Activated gamma-delta T cell treated with anti-CD3 and anti-CD28 coated beads, Interleukin-2, amount 50 U/mL, for 16 hours (primary cell): ENCODE measurements at places on chromosomes 6 and 20.

DNA sequence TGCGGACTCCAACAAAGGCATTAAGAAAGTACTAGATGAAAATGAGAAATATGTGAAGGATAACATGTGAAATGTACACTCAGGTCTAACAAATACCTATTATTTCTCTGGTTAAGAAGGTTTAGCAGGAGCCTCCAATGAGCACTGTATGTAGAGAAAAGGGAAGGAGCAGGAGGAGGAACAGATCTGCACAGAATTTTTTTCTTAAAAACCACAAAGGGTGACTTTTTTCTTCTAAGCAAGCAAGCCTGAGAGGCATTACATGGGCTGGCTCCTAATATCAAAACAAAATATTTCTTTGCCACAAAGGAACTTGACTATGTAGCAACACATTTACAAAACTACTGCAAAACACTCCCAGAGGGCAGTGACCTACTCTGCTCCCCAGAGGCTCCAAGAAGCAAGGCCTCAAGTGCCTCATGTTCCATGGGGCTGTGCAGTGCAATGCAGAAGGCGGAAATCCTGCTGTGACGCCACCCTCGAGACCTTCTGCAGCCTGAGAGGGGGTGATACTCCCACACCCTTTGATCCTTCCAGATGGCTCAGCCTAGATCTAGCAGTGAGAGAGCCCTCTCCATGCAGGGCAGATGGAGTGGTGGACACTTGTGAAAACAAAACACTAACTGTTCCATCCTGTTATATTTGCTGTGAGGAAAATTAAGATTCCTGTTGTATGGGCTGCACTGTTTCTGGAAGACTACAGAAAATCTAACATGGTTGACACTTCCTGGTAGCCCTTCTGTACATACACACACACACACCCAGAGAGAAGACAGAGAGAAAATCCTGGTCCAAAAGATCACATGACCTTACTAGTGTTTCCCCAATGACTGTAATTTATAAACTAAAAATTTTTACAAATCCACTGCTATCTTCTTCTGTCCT lies 36.0 kb upstream of the SMIM29 start:
- DNase-seq, result no peak

DNA sequence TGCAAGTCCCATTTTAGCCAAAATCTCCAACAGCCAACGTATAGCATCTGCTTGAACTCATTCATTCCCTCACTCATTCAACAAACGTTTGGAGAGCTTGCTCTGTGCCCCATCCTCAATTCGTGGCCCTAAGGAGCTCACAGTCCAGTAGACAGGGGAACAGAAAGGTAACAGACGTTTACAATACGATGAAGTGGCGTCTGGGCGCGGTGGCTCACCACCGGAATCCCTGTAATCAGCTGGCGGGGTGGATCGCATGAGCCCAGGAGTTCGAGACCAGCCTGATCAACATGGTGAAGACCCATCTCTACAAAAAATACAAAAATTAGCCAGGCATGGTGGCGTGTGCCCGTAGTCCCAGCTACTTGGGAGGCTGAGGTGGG lies 790 bp upstream of the E2F1 start:
- DNase-seq, result no peak

GRCh38 chr20:49559411-49560081 lies 8.4 kb downstream of the PTGIS start:
- DNase-seq, result no peak

GRCh38 chr6:25122622-25123237 lies 156.4 kb upstream of the CARMIL1 start:
- DNase-seq, result no peak

GRCh38 chr20:32907886-32908285 lies 49.2 kb downstream of the EFCAB8 start:
- DNase-seq, result no peak

GRCh38 chr6:81767163-81767891 lies 14.8 kb upstream of the TENT5A start:
- DNase-seq, result no peak

GRCh38 chr6:150347845-150348244 lies 21.0 kb upstream of the IYD start:
- no peak for DNase-seq

- DNase-seq, result no peak
Observed at GRCh38 chr6:112320561-112321318, 26.4 kb upstream of the RFPL4B start.

DNA sequence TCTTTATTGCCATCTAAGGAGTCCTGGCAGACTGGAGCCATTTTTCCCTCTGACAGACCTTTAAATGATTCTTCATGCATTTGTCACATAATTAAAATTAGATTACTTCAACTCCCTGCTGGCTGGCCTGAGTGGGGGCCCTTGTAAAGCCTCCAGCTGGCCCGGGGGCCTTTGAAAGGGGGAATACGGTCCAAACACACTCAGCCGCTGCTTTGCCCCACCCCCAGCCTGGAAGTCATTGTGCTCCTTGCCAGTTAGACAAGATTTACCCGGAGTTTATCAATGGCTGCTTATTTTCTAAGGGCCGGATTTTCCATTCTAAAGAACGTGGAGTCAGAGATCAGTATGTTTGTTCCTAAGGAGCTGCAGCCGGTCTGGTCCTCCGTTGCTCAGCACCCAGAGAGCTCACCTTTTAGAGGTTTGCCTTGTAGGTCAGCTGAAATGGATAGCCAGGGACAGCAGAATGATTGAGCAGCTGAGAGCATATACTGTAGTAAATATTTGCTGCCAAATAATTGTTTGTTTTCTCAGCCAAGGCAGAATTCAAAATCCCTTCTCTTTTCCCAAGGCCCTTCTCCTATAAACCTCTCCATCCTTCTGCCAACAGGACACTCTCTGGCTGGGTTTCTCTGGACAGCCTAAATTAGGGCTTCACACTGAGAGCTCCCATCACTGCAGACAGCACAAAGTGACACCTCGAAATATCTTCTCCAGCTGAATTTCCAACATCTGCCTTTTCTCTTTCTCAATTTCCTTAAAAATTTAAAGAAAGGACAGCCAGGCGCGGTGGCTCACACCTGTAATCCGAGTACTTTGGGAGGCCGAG lies 68.4 kb upstream of the RBM24 start:
- no peak for DNase-seq

DNA sequence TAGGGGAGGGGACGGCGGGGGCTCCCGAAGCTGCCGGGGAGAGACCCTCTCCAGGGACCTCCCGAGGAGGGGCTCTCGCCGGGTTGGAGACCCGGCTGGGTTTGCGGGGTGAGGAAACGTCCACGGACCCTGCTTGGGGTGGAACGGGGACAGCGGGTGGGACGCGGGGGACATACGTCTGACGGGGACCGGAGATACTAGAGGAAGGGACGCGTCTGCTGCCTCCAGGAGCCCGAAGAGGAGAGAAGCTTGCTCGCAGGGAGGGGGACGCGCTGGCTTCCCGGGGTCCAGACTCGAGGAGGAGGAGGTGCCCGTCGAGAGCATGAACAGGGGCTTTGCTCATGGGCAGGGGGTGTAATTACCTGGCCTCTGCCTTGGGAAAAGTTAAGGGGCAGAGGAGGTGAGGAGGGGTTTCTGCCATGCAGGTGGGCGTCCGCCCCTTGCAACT lies 593 bp downstream of the DNMT3B start:
- no peak for DNase-seq

DNA sequence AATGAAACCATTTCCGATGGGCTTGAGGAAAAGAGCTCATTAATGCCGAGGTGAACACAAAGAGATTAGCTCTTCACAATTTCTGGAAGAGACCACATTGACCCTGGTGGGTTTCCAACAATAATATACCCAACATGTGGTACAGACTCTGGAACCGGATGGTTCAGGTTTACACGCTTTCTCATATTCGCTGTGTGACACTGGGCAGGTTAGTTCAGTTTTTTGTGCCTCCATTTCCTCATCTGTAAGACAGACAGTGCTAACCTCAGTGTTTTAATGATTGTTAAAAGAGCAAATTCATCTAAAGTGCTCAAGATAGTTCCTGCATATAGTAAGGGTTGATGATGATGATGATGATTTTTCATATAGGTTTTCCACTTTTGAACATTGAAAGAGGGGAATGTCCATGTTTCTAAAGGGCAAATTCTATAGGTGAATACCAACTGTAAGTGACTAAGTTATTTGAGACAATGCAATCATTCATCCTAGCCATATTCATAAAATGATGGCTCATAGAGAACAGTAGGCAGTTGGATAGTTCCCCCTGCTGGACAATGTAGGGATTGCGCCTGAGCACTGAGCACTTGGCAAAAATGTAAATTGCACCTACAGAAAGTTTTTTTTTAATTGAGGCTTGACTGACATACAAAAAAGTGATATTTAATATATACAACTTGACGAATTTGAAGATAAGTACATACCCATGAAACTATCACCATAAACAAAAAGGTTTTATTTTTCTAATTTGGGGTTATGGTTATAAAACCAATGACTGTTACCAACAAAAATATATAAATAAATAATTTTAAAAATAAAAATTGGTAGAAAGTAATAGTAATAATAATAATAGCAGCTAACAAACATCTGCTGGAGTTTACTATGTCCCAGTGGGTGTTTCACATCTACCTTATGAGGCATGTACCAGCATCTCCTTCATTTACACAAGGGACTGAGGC lies 2.1 kb upstream of the PERP start:
- peak; percentile 75 for DNase-seq

DNA sequence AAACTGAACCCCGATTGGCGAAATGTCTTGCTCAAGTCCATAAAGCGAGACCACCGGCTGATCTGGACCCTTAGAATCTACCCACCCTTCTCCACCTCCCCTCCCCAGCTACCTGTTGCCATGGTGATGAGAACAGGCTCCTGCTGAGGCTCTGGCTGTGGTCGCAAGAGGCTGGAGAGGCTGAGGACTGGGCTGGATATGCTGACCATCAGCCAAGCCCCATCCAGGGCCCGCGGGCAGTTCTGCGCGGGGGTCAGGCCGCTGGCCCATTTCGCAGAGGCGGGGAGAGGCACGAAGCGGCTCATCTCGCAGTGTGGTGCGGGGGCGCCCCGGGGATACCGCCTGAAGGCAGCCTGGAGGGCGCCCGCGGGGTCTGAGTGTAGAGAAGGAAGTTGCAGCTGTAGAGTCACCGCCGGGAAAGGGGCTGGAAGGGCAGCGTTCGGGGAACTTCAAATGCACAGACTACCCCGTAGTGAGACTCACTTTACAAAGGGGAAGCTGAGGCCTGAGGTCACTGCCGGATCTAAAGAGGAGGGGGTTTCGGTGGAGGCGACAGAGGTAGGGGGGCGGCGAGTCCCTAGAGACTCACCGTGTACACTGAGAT lies 671 bp downstream of the TAPBP start:
- no peak for DNase-seq

GRCh38 chr6:3366596-3367413 lies 90.0 kb downstream of the SLC22A23 start:
- DNase-seq, result no peak

- no peak for DNase-seq
Observed at GRCh38 chr6:39829331-39829730, 37.2 kb downstream of the DAAM2 start.

DNA sequence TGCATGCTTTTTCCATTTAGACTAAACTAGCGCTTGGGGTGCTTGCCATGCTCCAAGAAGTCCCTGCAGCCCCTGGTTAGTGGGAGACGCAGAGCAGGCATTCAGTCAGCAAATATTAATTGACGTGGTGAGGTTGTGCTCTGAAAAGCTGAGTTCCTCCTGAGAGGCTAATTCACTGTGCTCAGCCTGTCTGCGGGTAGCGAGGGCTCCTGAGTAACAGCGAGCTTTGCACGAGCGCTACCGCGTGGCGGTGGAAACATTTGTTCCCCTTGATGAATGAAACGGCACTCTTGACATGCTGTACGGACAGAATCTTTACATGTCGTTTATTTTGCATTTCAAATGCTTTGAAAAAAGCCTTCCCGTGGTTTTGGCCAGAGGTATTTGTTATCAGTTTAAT lies 170.6 kb upstream of the AGPAT4 start:
- DNase-seq, result no peak

DNA sequence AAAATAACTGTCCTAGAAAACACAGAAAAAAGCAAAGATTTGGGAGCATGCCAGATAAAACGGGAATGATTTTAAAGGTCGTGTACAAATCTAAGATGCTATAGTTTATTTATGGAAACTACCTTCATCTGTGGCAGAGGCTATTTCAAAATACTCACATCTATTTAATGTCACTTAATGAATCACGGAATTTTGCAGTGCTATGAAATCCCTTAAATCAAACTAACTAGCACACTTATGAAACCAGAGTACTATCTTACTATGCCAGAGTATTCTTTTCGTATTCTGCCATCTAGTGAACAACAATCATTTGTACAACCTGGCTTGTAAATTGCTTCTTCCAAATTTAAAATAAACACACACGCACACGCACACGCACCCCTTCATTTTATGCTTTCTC lies 77.9 kb upstream of the BMP5 start:
- DNase-seq, result no peak

DNA sequence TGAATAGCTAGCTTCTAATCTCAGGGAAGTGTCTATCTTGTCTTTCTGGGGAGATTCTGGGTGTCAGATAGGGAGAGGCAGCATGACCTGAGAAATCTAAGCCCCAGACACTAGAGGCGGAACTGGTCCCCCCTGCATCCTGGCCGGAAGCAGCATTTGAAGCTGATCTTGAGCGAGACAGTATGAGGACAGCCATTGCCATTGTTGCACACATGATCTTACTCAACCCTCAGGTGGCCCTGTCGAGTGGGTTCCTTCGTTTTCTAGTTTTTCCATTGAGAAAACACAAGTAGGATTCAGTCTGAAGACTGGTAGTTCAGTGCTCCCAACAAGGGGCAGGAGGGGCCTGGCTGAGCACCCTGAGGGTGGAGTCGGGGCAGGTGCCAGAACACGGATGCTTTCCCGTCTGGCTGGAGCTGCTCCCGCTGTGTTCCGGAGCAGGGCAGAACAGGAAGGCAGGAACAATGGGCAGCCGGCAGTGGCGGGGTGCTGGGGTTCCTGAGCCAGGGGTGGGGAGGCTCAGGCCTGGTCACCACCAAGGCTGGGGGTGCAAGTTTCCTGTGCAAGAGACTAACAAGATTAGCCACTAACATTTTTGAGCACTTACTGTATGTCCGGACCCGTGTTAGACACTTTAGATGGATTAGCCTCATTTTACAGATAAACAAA lies 7.9 kb upstream of the SDCBP2 start:
- DNase-seq, result no peak

DNA sequence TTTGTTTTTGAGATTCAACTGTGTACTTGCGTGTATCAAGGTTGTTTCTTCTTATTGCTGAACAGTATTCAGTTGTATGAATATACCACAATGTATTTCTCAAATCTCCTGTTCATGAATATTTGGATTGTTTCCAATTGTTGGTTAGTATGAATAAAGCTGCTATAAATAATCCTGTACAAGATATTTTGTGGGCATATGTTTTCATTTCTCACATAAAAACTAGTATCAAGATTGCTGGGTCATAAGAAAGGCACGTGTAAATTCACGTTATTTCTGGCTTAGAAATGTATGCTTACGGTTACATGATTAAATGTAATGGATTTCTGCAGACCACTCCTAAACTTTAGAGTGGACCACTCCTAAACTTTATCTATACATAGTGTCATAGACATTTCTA lies 96.6 kb downstream of the BTBD3 start:
- no peak for DNase-seq

- no peak for DNase-seq
Observed at GRCh38 chr6:90072935-90073464, 178.7 kb downstream of the GJA10 start.

- no peak for DNase-seq
Observed at GRCh38 chr6:72975352-72975752, 249.9 kb downstream of the KHDC1L start.
